ENCODE measurements at places on chromosomes 3 and 15.
A peak's percentile ranks its signal among the peaks of the same experiment; 100 is the strongest.

GRCh38 chr15:61037031-61037430 is 192.1 kb downstream of the RORA start:
- DNase-seq, result no peak

DNA sequence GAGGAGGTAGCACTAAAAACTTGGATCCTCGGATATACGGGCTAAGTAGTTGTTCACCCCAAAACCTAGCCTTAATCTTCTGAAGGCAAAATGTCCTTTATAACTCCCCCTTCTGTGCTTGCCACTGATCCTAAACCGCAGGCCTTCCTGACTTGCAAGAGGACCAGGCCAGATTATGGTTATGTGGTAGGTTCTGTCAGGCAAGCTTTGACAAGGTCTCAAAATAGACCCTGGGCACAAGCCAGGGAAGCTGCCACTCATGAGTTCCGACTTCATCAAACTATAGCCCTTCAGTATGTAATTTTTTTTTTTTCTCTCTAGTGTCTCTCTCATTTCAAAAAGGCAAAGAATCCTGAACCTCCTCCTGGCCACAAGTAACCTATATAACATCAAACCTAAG is 3.2 kb downstream of the LRRFIP2 start:
- no peak for DNase-seq

- no peak for DNase-seq
Measured at GRCh38 chr15:31985607-31986006, 44.7 kb upstream of the CHRNA7 start.

GRCh38 chr3:162718697-162719096 is 1222.1 kb downstream of the OTOL1 start:
- no peak for DNase-seq

- no peak for DNase-seq
Measured at GRCh38 chr3:139482206-139482605, 5.9 kb upstream of the RBP2 start.

- no peak for DNase-seq
Measured at GRCh38 chr15:75114327-75114726, 87.4 kb upstream of the C15orf39 start.

DNA sequence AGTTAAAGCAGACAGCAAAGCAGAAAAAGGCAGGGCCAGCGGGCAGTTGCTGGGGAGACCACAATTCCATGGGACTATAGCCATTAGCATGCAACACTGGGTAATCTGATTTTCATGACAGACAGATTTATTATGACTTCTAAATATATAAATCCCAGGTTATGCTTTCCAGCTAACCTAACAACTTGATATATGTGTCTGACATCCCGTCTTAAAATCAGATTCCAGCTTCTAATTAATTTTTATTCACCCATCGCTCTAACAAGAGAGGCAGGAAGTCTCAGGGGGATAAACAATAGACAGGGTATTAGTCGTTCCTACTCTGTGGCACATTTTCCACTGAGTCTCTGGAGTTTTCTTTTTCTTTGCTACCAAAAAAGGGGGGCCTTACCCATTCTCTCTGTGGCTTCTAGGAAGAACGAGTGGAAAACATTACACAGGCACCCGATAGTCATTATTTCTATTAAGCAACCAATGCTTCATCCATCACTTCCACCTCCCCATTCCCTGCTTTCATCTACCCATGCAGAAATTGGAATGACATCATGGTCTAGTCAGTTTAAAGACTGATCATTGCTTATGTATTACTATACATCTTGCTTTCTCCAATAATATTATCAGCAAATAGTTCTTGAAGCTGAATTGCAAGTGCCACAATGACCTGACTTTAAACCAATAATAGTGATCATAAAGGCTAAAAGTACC is 173.1 kb downstream of the FHIT start:
- DNase-seq, result no peak

GRCh38 chr3:20041197-20041780 is 1.0 kb downstream of the KAT2B start:
- DNase-seq, result peak; percentile 62

GRCh38 chr15:100721758-100722550 is 119.6 kb downstream of the ASB7 start:
- peak; percentile 65 for DNase-seq

- no peak for DNase-seq
Measured at GRCh38 chr3:179852142-179852905, 184.4 kb downstream of the PEX5L start.

DNA sequence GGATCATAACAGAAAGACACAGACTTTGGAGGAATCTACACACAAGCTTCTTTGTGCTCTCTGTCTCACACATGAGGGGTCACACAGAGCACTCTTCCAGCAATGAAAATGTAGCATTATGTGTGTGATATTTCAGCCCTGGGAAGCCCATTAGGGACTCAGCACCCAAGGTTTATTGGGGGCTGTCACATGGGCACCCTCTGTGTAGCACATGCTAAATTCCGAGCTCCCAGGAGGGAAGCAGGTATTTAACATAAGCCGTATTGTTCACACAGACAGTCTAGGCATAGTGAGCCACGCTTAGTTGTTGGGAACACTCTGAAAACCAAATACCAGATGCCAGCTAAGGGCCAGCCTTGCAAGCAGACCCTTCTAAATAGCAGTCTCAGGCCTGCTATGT is 261.6 kb upstream of the MANF start:
- DNase-seq, result no peak

DNA sequence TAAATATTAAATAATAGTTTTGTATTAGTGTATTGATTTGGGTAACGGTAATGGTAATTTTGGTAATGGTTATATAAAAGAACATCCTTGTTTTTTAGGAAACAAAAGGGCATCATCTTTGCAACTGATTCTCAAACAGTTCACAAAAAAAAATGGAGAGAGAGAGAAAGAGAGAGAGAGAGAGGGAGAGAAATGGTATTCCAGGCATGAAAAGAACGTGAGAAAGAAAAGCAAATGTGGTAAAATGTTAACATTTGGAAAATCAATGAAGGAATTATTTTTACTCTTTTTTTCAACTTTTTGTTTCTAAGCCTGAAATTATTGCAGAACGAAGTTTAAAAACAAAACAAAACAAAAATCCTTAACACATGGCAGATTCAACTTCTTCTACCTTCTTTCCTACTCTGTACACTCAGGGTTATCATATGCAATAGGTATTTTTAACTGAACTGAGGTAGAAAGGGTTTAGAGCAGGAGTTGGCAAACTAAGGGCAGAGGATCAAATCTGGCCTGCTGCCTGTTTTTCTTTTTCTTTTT is 2.2 kb upstream of the GLB1 start:
- DNase-seq, result no peak

DNA sequence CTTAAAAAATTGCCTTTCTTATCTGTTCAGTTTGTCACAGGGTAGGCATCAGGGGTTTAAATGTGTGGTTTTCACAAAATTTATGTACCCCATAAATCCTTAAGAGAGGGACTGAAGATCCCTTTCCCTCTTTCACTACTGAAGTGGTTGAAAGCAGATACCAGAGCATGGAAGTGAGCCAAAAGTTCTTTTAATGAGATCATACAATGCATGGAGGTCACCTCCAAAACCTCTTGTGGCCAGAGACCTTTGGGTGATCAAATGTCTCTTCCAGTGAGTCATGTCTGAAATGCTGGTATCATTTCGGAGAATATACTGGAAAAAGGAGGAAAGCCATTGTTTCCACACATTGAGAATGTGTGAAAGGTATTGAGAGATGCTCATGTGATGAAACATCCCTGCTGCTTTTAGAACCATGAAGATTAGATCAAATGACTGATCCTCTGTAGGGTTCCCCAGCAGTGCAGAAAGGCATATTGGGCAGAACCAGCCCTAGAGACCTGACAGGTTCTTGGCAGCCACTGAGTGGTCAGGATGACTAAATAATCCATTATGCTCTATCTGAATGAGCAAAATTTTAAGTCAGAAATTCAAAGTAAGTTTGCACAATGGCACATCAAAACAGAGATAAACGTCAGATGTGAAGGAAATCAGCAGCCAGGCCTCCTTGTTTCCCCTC is 165.8 kb upstream of the SLC2A2 start:
- no peak for DNase-seq

GRCh38 chr3:191915712-191916111 is 454.7 kb downstream of the PYDC2 start:
- DNase-seq, result no peak

- DNase-seq, result no peak
Measured at GRCh38 chr3:176615826-176616225, 581.5 kb downstream of the TBL1XR1 start.

All from NCI-H1417 (cell line).